Posterior cingulate gyrus (tissue), 11 donors: ENCODE measurements at places on chromosomes 1 and 21.

DNA sequence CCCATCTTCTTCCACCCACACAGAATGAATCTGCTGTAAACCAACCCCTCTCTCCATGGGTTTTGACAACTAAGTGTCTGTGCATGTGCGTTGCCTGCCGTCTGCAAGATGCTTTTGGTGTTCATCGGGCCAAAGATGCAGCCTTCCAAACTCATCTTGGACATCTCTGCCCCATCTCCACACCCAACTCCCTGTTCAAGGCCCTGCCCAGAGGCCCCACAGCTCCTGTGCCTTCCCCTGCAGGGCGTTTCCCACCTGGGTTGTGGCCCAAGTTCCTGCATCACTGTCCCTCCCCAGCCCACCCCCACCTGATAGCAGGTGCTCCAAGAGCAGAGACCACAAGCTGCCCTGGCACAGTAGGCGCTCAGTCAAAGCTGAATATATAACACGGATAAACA lies 103.2 kb downstream of the BCAR3 start:
- no peak for DNase-seq

- DNase-seq, result no peak
Measured at GRCh38 chr1:156126043-156126629, 11.6 kb downstream of the LMNA start.

- DNase-seq, result no peak
Measured at GRCh38 chr1:59675936-59676335, 138.8 kb upstream of the HOOK1 start.

DNA sequence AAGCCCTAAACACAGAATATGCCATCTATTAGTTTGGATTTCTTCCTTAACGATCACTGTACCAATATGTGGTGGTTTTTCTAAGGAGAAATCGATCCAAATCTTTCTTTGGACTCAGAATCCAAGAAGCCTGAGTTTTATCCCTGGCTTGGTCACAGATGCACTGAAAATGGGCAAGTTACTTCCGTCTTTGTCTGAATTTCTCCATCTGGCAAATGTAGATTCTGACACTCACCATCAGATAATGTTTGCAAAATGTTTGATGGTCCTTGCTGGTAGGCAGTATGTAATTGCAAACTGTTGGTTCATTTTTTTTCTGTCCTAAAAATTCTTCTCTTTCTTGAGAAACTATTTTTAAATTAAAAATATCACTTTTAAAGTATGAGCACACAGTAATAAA lies 115.0 kb downstream of the TSEN15 start:
- DNase-seq, result no peak

DNA sequence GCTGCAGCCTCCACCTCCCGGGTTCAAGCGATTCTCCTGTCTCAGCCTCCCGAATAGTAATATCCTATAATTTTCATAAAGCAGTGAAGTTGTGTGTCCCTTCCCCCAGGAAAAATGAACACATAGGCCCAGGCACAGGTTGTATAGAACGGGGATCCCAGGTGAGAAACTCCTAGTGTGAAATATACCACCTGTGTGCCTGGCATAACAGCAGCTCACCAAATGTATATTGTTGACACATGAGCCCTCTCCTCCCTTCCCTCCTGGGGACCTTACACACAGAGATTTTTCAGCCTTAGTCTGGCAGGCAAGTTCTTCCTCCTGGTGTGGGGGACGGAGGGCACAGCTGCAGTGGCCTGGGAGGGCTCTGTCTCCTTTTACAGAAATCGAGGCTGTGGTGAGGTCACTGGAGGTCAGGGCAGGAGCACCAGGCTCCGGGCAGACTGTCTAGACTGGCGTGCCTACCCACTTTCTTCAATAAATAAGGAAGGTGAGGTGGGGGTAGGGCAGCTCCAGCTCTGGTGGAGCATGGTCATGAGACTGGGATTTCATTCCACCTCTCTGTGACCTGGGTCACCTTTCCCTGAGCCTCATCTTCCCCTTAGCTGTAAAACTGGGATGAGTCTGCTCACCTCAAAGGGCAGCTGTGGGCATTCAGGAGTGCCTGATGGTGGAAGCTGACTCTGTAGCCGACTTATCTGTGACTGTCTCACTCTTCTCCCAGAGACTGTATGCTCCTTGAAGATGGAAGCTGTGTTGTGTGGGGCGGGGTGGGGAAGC lies 14.3 kb downstream of the RCC1 start:
- no peak for DNase-seq
